ENCODE measurements at places on chromosomes 1 and 21. TPM values are rescaled to one million over a fixed set of nuclear protein-coding genes. Genes with fewer than 3 reads are reported as not detected.
A peak's percentile ranks its signal among the peaks of the same experiment; 100 is the strongest.

GRCh38 chr21:20507783-20508182, 490.4 kb upstream of the NCAM2 start:
- H3K36me3 ChIP-seq, result peaks cover 13% of the 10 kb centered on the region
- H3K4me1 ChIP-seq, result no peaks in the 10 kb centered on the region
- H3K4me3 ChIP-seq, result no peak overlapping the region

The RAD54L gene
- total RNA-seq, result 48.1 TPM

The TCHHL1 gene
- total RNA-seq, result not detected

DNA sequence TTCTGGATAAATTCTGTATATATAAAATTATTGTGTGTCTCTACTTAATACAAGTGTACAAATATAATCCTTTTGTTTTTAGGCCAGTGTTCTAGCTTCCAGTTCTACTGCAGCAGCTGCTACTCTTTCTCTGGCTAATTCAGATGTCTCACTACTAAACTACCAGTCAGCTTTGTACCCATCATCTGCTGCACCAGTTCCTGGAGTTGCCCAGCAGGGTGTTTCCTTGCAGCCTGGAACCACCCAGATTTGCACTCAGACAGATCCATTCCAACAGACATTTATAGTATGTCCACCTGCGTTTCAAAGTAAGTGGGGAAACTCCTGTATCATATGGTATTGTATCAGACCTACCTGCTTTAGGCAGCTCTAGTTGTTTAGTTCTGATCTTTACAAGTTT, 21.3 kb upstream of the OLFML3 start:
- H3K4me3 ChIP-seq, result no peak overlapping the region
- peaks cover 15% of the 10 kb centered on the region for H3K36me3 ChIP-seq
- no peaks in the 10 kb centered on the region for H3K4me1 ChIP-seq
- no peak for DNase-seq
- H3K27ac ChIP-seq, result no peak overlapping the region
- H3K27me3 ChIP-seq, result no peaks in the 10 kb centered on the region

- no peaks in the 10 kb centered on the region for H3K27me3 ChIP-seq
- no peak for DNase-seq
Observed at GRCh38 chr1:101112051-101112780, 86.6 kb upstream of the DPH5 start.

GRCh38 chr1:233993651-233994050, 89.2 kb downstream of the SLC35F3 start:
- H3K4me1 ChIP-seq, result no peaks in the 10 kb centered on the region
- H3K27ac ChIP-seq, result no peak overlapping the region
- H3K36me3 ChIP-seq, result no peaks in the 10 kb centered on the region
- no peaks in the 10 kb centered on the region for H3K27me3 ChIP-seq
- no peak overlapping the region for H3K4me3 ChIP-seq

DNA sequence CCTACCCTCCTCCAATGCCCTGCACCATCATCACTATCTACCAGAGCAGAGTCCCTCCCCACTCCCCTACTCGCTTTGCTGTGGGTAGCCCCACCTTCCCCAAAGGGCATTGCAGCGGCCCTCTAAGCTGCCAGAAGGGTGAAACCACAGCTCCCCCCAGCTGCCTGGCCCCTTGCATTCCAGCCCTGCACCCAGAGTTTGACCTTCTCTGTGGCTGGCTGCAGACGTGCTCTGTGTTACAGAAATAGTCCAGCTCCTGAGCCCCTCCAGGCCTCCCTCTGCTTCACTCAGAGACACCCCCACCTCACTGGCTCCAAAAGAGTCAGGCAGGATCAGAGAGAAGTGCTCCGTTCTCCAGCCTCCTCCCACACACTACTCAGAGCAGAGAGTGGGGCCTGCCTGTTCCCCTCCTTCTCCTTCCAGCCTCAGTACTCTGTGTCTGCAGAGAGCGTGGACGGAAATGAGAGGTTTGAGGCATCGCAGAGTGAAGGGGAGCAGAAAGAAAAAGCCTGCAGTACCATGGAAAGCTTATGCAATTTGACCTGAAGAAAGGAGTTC, 63.2 kb downstream of the PLEKHA6 start:
- H3K4me1 ChIP-seq, result peaks cover 12% of the 10 kb centered on the region
- no peaks in the 10 kb centered on the region for H3K36me3 ChIP-seq
- peak; percentile 55 for DNase-seq
- H3K4me3 ChIP-seq, result no peak overlapping the region
- H3K27me3 ChIP-seq, result no peaks in the 10 kb centered on the region
- no peak overlapping the region for H3K27ac ChIP-seq

DNA sequence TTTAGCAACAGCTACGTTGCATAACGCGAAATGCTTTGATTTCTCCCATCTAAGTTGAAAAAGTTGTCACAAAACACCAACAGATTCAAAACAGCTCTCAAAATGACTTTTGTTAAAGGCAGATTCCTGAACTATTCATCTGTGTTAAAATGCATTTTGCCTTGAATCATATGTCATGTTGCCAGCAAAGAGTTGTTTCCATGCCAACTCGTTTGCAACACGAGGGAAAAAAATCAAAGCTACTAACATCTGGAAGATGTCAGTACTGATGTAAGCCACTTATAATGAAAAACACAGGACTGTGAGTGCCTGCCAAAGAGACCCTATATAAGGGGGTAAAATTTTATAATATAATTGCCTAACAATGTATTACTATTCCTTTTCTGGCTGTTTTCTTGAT, 182.7 kb upstream of the PTBP2 start:
- no peaks in the 10 kb centered on the region for H3K36me3 ChIP-seq
- 0 out of 2 replicates have a peak, but pooled peaks cover 1% of the 10 kb centered on the region for H3K4me1 ChIP-seq
- no peak overlapping the region for H3K27ac ChIP-seq
- no peaks in the 10 kb centered on the region for H3K27me3 ChIP-seq
- no peak for DNase-seq

DNA sequence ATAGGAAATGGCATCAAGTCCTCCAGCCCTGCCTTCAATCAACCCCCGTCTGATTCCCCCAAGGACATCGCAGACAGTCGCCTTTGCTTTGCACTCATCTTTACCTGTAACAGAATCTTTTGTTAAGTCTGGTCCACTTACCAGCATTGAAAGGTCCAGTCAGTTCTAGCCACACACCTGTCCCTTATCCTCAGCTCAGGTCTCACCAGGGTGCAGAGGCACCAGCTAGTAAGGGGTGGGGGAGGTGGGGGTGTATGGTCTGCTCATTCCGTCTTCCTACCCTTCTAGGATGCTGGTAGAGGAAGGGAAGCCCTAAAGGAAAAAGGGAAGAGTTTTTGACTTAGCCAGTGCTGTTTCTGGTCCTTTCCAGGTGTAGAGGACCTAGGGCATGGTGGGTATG, 427.7 kb downstream of the MATN1 start:
- no peak for DNase-seq
- no peaks in the 10 kb centered on the region for H3K27me3 ChIP-seq
- H3K27ac ChIP-seq, result no peak overlapping the region
- H3K4me3 ChIP-seq, result no peak overlapping the region

DNA sequence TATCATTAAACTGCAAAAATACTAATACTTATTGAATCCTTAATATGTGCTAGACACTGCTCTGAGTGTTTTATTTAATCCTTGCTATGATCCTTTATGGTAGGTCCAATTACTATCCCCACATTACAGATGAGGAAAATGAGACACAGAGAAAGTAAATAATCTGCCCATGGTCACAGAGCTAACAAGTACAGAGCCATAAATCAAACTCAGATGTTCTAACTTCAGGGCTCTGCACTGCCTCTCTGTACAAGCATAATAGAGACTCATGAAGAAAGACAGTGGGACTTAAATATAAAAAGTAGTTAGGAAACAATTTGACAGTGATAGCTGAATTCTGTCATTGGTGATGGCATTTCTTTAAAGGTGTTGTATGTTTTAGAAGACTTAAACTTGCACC, 346.4 kb downstream of the VAV3 start:
- no peak overlapping the region for H3K27ac ChIP-seq
- H3K4me3 ChIP-seq, result no peak overlapping the region
- no peak for DNase-seq
- no peaks in the 10 kb centered on the region for H3K36me3 ChIP-seq

GRCh38 chr1:223313415-223313754, 50.6 kb downstream of the SUSD4 start:
- no peaks in the 10 kb centered on the region for H3K27me3 ChIP-seq
- no peak overlapping the region for H3K27ac ChIP-seq
- H3K4me1 ChIP-seq, result no peaks in the 10 kb centered on the region

The C1orf226 gene
- 12.5 TPM for total RNA-seq

The PAQR6 gene
- 4.2 TPM for total RNA-seq

The NPPA gene
- total RNA-seq, result not detected

Data from GM23338 (cell line).